Uterine smooth muscle cell (primary cell): ENCODE measurements at places on chromosomes 16 and 17. TPM values are rescaled to one million over a fixed set of nuclear protein-coding genes. Genes with fewer than 3 reads are reported as not detected.

The IRX6 gene
- total RNA-seq: not detected in 2 replicates

The PPP1R27 gene
- total RNA-seq: not detected in 2 replicates

The SPATA32 gene
- total RNA-seq: 0.12 TPM in 1 of 2 replicates, not detected in the other

The PROCA1 gene
- 1.7 and 1.8 TPM in 2 replicates for total RNA-seq

The ERN2 gene
- 0.12 and 0.77 TPM in 2 replicates for total RNA-seq

The C1QL1 gene
- 0.22 and 0.37 TPM in 2 replicates for total RNA-seq

The FAM171A2 gene
- 1.8 and 4.0 TPM in 2 replicates for total RNA-seq

The UMOD gene
- total RNA-seq: not detected in 2 replicates

The HNF1B gene
- under 0.01 TPM in 1 of 2 replicates, not detected in the other for total RNA-seq

The CDRT15 gene
- not detected in 2 replicates for total RNA-seq

The ALDH3A1 gene
- 0.50 TPM in 1 of 2 replicates, not detected in the other for total RNA-seq

The SLFN14 gene
- not detected in 2 replicates for total RNA-seq

The ZNF646 gene
- total RNA-seq: 13.9 and 15.1 TPM in 2 replicates

The CYGB gene
- total RNA-seq: 9.5 and 18.1 TPM in 2 replicates
